ENCODE measurements at places on chromosomes 5 and 9.

- DNase-seq, result no peak
These were observed 7.0 kb downstream of the TEX48 start for GRCh38 chr9:114674798-114675540.

DNA sequence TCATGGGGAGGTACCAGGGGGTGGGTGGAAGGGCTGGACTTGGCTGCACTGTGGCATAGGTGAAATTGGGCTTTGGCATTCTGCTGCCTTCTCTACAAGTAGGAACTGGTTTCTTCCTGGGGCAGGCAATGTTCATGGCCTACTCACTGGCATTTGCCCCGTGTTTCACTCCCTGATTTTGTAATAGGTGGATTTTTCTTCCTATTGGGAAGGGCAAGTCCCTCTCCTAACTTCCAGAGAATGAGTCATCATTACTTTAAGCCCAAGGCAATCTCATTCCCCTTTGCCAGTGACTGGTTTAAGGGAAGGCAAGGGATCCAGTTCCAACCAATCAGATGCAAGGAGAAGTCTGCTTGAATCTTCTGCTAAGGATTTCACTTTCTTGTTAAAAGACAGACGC lies 67.9 kb upstream of the ANKRD55 start:
- peak; percentile 49 for DNase-seq

- no peak for DNase-seq
These were observed 29.0 kb upstream of the PITX1 start for GRCh38 chr5:135063056-135063445.

GRCh38 chr9:97742545-97742944 lies 45.4 kb upstream of the XPA start:
- no peak for DNase-seq

- DNase-seq, result no peak
These were observed 24.3 kb upstream of the NEURL1B start for GRCh38 chr5:172616730-172617129.

Measured in ureter (tissue), 1 donor.